ENCODE measurements at places on chromosomes 2 and 18. TPM values are rescaled to one million over a fixed set of nuclear protein-coding genes. Genes with fewer than 3 reads are reported as not detected.

ANKRD30BL gene
- not detected for total RNA-seq

CDCA7 gene
- 37.1 TPM for total RNA-seq

OTOS gene
- total RNA-seq: not detected

DNA sequence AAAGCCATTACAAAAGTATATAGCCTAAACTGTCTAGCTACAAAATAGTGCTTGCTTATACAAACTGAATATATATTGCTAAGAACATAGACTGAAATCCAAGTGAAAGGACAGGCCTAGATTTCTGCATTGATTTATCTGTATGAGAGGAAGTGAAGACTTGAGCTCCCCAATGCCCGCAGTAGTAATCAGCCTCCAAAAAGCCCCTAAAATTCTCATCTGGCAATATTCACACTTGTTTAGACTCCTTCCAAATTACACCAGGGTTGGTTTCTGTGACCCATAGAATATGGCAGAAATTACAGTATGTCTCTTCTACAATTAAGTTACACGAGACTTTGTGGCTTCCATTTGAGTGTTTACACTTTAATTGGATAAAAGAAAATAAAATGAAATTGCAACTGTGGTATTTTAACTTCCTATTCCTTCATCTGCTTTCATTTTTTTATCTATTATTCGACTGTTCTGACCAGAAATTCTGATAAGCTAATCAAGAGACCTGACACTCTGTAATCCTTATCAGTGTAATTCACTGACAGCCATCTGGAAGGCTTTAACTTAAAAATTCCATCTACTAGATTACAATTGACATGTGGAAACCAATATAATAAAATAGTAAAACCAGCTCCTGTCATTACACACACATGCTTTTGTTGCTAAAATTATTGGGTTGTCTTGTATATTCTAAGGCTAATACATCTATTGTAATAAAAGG is 21.1 kb downstream of the ABCB11 start:
- no peak for DNase-seq

DNA sequence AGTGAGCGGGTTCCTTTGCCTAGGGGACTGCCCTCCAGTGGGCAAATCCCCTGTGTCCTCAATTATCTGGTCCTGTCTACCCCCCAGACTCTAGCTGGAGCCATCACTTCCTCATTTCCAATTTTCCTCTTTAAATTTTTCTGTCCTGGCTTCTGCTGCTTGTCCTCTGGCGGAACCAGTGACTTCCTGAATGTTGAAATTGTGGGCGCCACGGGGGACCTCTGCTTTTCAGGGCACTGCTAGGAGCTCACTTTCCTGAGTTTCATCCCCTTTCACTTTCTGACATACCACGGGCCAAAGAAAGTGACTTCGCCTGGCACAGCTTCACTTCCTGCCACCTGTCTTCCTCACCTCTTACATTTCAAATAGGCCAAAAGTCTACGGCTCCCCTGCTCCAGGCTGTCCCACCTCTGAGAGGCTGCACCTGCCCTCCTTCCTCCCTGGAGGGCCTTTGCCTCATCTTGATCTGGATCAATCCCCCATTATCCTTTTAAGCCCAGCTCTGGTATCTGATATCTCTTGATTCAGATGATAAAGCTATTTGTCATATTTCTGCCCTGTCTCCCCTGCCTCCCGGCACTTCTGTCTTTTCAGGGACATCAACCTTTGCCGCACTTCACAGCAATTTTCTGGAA is 1.4 kb upstream of the MARCO start:
- no peak for DNase-seq

KCNE4 gene
- total RNA-seq: not detected

DNA sequence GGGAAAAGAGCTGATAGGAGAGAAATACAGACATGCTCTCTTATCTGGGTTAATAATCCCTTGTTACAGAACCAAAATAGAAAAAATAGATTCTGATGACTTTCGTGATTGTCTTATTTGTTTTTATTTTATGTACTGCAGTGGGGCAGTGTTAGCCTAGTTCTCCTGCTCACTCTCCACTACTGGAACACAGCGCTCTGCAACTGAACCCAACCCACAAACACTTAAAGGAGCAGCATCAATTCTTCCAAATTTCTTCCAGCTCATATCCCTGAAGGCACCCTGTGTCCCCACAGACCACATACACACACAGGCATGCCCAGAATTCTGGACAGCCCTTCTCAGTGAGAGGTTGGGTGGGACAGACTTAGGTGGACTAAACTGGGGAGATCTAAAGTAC is 160.6 kb downstream of the SS18 start:
- DNase-seq: no peak

- no peak for DNase-seq
Observed at GRCh38 chr2:74890711-74891110, 56.8 kb downstream of the HK2 start.

DNA sequence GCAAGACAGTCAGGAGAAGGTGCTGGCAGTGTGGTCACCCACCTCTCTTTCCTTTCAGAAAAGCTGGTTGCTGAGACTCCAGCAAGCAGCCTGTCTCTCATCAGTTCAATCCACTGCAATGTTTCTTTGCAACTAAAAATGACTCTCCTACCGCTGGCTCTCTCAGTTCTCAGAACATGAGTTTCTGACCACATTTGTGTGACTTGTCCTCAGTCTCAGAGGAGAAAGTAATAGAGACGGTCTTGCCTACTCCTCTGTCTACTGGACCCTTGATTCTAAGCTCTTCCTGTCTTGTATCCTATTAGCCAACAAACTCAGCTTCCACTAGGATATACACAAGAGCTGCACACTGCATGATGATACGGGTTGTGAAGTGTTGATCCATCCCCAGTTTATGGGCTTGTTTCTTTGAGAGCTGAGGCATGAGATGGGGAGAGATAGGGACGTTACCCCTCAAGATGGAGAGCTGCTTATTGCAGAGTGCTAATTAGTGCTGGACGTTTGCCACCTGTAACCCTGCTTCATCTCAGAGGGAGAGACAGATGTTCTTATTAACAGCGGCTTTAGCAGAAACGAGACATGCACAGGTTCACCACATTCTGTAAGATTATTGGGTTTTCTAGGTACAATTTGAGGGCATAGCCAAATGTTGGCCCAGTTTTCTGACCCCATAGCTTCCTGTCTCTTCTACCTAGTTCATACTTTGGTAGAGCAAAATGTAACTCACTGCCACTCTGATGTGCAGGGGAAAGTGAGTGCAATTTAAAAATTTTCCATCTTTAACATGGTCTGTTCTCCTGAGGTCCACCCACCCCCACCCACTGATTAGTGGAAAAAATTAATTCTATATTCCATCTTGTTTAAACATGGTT is 32.4 kb upstream of the YWHAQ start:
- no peak for DNase-seq

- DNase-seq: no peak
Observed at GRCh38 chr2:45000341-45000901, 8.8 kb downstream of the SIX2 start.

Measured in G401 (cell line).